Left renal cortex interstitium (tissue), 4 donors: ENCODE measurements at places on chromosomes 5 and 9. TPM values are rescaled to one million over a fixed set of nuclear protein-coding genes. Genes with fewer than 3 reads are reported as not detected.
A peak's percentile ranks its signal among the peaks of the same experiment; 100 is the strongest.

- no peak for DNase-seq
Measured at GRCh38 chr5:13746026-13746425, 198.5 kb downstream of the DNAH5 start.

GRCh38 chr5:16090270-16090669 lies 89.3 kb downstream of the MARCHF11 start:
- no peak for DNase-seq

DNA sequence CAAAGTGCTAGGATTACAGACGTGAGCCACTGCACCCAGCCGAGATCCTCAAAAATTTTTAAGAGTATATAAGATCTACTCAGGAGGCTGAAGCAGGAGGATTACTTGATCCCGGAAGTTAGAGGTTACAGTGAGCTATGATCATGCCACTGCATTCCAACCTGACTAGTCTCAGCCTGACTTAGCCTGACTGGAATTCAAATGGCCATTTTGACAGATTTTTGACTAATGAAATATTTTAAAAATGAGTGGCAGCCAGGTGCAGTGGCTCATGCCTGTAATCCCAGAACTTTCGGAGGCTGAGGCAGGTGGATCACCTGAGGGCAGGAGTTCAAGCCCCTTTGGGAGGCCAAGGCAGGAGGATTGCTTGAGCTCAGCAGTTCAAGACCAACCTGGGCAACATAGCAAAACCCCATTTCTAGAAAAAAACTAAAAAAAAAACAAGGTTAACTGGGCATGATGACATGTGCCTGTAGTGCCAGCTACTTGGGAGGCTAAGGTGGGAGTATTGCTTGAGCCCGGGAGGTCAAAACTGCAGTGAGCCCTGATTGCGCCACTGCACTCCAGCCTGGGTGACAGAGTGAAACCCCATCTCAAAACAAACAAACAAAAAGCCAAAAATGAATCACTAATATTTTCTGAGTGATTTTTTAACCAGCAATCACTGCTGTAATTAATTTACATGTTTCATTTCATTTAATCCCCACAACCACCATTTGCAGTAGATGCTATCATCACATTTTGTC lies 16.6 kb downstream of the ATOX1 start:
- DNase-seq = no peak

GRCh38 chr9:18473652-18474279 lies at the start of gene ADAMTSL1:
TSS of gene ADAMTSL1 (plus strand) at chr9:18474153. CDS start at chr9:18474233, 80 bp downstream.
- peak; percentile 36 for DNase-seq

DNA sequence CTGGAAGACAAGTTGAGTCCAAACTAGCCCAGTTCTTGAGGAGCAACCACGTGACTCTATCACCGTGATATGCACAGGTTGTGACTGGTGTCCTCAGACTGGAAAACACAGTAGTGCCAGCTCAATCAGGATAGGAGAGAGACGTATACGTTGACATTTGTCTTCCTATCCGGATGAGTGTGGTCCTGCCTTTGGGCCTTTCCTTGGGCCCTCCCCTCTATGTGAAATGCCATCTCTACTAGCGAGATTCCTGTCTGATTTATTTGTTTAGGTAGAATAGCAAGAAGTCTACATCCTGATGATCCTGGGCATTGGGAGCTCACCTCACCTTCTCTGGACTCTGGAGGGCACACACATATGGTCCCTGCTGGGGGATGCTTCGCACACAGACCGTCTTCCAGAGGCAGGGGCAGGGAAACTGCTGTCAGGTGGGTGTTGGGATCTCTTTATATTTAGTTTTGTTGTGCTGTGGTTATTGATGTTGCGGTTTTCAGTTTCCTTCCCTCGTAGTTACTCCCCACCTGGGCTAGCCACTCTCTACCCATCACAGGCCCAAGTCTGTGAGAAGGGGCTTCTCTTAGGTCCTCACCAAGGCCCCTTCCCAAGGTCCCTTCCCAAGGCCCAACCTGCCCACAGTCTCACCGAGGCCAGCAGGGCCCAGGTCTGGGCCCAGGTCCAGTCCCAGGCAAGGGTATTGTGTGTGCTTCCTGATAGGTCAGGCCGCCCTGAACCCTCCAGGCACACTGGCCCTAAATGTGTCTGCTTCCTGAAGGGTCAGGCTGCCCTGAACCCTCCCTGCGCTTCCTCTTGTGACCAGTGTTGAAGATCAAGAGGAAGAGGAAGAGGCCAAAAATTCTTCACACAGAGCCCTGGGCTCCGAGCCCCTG lies 19.0 kb upstream of the SPINK4 start:
- no peak for DNase-seq

GRCh38 chr5:92644266-92644886 lies 936.6 kb downstream of the NR2F1-AS1 start:
- DNase-seq = no peak

- no peak for DNase-seq
Measured at GRCh38 chr5:6029811-6030271, 348.5 kb downstream of the MED10 start.

- no peak for DNase-seq
Measured at GRCh38 chr9:77575785-77576184, 72.3 kb downstream of the GNA14 start.

DNA sequence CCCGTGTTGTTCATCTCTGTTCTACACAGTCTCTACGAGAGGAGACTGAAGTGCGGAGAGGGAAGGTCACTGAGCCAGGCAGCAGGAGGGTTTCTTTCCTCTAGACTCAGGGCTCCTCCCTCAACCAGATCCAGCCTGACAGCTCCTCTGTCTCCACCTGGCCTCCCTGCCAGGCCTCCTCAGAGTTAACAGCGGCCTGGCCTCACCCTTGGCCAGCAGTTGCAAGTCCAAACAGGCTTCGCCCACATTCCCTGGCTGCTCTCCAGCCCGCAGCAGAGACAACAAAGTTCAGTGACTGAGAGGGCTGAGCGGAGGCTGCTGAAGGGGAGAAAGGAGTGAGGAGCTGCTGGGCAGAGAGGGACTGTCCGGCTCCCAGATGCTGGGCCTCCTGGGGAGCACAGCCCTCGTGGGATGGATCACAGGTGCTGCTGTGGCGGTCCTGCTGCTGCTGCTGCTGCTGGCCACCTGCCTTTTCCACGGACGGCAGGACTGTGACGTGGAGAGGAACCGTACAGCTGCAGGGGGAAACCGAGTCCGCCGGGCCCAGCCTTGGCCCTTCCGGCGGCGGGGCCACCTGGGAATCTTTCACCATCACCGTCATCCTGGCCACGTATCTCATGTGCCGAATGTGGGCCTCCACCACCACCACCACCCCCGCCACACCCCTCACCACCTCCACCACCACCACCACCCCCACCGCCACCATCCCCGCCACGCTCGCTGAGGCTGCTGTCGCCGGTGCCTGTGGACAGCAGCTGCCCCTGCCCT lies at the start of gene HRCT1:
TSS of gene HRCT1 (plus strand) at position 291 of the 768 bp plus-strand sequence. CDS start at position 377, 86 bp downstream.
- DNase-seq = no peak

DNA sequence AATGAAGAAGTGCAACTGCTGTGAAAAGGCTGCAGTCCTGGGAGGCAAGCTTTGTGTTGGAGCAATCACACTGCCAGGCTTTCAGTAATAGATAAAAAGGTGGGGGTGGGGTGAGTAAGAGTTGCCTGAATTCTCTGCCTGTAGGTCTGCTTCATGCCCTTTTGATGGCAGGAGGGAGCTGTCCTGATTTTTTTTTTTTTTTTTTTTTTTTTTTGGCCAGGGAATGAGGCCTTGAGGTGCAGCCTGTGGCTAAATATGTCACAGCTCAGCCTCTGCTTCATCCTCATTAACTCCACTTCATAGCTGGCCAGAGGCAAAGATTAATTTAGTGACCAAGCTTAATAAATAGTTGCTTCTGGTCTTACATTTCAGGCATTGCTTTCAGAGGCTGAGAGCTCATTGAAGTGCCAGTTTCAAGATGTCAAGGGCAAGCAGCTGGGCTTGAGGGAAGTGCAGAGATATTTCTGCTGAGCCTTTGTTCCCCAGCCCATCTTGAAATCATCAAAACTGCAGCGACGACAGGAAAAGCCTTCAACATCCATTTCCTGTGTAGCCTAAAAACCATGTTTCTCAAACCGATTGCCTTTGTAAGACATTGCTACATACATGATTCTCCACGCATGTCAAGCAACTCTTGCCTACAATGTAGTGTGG lies 134.7 kb downstream of the MACIR start:
- DNase-seq = no peak

- no peak for DNase-seq
Measured at GRCh38 chr9:107982001-107982400, 492.4 kb upstream of the KLF4 start.

DNA sequence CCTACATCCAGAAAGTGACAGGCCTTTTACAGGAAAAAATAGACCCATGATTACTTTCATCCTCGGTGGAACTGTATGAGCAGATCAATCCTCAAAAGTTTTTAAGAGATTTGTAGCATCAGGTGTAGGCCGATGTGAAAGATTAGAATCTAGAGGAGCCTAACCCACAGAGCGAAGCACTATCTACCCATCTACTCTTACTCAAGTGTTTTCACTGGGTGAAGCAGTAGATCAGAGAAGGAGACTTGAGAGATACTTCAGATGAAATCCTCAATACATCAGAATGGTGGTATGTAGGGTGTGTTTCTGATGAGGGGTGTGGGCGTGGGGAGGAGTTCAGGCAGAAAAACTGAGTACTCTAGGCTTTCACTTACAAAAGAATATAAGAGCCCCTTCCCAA lies 192.8 kb downstream of the FER start:
- DNase-seq = no peak

DNA sequence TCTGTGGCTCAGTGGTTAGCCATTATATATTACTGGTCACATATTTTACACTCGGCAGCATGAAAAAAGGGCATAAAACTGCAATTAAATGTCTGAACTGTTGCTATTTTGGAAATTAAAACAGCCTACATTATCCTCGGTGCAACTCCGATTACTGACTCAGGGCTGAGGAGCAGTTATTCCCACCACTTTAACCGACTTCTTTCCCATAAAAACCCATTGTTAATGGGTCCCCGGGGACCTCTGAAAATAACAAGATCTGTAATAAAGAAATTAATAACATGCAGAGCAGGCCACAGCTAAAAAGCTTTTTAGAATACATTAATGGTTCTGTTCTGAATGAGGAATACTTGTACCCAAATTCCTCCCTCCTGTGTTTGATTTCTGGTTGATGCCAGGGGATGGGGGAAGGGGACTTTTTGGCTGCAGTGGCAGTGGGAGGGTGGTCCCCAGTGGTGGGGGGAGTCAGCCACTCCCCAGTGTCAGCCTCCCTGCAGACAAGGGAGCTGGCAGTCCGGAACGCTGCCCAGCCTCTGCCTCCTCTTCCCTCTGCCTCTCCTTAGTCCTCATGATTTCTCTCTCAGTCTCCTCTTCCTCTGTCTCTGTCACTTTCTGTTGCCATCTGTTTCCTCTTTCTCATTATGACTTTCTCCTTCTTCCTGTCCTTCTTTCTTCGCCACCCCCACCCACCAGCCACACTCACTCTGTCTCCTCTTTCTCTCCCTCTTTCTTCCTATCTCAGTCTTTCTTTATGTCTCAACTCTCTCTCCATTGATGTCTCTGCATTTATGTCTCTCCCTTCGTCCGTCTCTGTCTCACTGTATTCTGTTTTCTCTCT lies 59.0 kb upstream of the ZBTB43 start:
- DNase-seq = no peak

- no peak for DNase-seq
Measured at GRCh38 chr9:120775859-120776258, 17.4 kb downstream of the FBXW2 start.

DNA sequence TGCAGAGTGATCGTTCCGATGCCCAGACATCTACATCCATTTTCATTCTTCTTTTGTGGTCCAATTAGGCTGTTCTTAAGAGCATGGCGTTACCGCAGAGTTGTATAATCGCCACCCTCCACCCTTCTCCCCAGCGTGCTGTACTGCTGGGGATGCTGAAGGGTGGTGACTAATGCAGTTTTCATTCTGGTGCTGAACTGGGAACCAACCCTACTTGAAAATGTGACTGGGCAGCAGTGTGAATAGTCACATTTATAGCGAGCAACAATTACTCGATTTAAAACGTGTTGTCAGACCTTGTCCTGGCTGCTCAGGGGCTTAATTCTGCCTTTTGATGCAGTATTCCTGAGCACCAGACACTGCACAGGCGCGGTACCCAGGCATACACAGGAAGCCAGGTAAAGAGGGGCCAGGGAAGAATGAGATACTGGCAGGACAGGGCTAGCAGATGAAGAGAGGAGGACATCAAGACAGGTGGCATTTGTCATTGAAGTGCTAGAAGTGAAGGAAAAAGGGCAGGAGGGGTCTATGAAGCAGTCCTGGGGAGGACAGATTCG lies 719 bp upstream of the ISCA1 start:
- DNase-seq = no peak

- DNase-seq = no peak
Measured at GRCh38 chr9:108643731-108644510, 211.9 kb downstream of the ACTL7B start.

DNA sequence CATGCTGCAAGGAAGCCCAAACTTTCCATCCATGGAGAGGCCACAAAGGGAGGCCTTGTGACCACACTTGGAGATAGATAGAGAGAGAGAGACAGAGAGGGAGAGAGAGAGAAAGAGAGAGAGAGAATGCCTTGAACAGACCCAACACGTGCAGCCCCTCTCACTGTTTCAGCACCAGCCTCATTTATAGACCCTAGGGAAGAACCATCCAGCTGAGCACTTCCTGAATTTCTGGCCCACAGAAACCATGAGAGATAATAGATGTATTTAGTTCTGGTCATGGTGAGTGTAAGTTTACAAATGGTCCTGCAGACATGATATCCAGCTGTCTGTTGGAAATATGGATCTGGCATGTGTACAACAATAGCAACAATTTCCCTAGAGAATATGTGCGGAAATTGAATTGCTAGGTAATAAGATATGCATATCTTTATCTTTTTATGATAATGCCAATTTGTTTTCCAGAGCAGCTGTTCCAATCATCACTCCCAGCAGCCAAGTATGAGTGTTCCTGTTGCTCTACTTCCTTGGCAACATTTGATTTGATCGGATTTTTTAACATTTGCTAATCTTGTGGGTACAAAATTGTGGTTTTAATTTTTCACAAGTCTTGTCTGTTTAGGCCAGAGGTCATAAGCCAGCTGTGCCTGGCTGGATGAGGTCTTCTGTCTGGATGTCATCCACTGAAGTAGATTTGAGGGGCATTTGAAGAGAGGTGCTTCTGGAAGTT lies 217.3 kb upstream of the IL12B start:
- no peak for DNase-seq

The LCN10 gene
- 2.0 TPM for polyA plus RNA-seq

The SLC6A18 gene
- 0.29 TPM for polyA plus RNA-seq

The UGCG gene
- polyA plus RNA-seq = 61.4 TPM

The STPG3 gene
- polyA plus RNA-seq = 3.5 TPM

The ELOVL7 gene
- 16.9 TPM for polyA plus RNA-seq
